ENCODE measurements at places on chromosomes 6 and 20. TPM values are rescaled to one million over a fixed set of nuclear protein-coding genes. Genes with fewer than 3 reads are reported as not detected.

GRCh38 chr20:5928836-5929715 lies 21.3 kb downstream of the TRMT6 start:
- DNase-seq, result no peak

- DNase-seq, result no peak
These were observed 72.1 kb downstream of the TXLNB start for GRCh38 chr6:139219746-139220145.

- no peak for DNase-seq
These were observed 87.7 kb downstream of the THEMIS start for GRCh38 chr6:127812985-127813698.

DNA sequence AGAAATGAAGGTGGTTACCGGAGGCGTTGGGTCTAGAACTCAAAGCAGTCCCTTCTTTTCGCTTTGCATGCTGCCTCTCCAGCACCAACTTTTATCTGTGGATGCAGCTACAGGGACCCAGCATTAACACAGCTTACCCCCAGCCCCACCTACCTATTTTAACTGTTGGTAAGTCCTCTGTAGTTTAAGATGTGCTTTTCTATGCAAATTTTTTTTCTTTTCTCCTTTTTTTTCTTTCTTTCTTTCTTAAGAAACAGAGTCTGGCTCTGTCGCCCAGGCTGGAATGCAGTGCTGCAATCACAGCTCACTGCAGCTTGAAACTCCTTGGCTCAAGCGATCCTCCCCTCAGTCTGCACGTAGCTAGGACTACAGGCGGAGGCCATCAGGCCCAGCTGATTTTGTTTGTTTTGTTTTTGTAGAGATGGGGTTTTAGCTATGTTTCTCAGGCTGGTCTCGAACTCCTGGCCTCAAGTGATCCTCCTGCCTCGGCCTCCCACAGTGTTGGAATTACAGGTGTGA lies 6.5 kb upstream of the USP45 start:
- DNase-seq, result no peak

DNA sequence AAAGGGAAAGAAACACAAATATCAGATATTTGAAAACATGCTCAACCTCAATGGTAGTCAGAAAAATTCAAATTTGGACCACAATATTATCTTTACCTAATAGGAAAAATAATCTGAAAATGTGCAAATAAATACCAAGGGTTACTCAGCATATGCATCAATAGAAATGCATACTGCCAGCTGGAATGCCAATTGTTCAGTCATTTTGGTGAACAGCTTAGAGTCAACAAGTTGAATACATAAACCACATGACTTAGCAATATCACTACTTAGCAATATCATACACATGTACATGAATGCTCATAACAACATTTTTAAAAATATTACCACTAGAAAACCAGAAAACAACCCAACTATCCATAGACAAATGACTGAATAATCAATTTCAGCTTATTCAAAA lies 212.7 kb downstream of the PTPRK start:
- no peak for DNase-seq

DNA sequence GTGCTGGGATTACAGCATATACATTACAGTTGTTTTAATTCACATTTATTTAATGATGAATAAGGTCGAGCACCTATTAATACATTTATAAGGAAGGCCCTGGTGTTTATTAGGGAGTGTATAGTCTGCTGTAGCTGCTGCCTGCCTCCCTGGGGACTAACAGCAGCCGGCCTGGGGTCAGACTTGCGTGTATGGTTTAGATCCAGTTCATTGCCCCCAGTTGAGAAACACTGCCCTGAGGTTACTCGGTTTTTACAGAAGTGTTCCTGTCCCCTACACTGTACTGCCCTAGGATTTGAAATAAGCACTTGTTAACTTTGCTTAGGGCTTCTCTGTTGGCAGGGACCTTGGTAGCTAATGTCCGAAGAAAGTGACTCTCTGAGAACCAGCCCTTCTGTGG lies 4.0 kb downstream of the TTPAL start:
- no peak for DNase-seq

GRCh38 chr20:56360133-56360907 lies 1.5 kb downstream of the FAM210B start:
- no peak for DNase-seq

DNA sequence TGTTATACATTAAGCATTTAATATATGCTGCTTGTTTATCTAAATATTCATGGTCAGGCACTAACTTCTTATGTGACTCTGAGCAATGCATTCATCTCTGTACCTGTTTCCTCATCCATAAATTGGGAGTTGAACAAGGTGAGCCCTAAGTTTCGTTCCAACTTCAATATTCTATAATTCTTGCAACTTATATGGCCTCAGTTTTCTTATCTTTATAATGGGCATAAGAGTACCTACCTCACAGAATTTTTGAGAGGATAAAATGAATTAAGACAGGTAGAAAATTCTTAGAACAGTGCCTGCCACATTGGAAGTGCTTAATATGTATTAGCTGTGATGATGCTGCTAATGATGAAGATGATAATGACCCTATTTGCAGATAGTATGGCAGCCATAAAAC lies 11.8 kb upstream of the HIVEP2 start:
- DNase-seq, result no peak

GRCh38 chr20:5608104-5608441 lies 142.1 kb upstream of the SHLD1 start:
- no peak for DNase-seq

DNA sequence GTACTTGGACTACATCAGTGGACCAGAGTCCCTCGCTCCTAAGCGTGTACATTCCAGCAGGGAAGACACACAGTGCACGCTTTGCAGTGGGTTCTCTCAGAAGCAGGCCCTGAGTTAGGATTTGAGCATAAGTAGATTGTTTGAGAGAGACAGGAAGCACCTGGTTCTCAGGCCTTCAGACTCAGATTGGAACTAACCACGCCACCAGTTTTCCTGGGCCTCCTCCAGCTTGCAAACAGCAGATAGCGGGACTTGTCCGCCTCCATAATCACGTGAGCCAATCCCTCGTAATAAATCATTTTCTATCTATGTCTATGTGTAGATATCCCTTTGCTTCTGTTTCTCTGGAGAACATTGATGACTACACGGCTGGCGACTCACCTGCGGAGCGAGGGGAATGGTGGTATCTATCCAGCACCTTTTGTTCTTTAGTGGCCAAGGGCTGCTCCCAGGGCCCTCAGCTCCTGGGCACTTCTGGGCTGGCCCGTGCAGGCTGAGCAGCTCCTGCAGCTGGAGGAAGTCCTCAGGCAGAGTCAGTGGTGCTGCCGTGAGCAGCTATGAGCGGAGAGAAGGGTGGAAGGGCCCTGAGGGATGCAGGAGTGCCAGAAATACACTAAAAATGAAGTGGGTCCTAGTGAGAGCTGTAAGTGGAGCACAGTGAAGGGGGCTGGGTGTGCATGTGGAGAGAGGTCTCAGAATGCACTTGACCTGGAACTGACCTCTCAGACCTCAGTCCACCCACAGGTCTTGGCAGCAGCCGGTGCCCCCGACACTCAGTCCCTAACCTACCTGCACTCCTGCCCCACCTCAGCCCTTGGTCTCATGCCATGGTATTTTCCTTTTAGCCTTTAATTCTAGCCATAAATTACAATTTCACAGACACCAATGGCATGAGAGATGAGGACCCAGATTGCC lies 76.9 kb downstream of the STK35 start:
- DNase-seq, result no peak

GRCh38 chr6:116200619-116201249 lies 53.1 kb downstream of the TSPYL4 start:
- DNase-seq, result no peak

DNA sequence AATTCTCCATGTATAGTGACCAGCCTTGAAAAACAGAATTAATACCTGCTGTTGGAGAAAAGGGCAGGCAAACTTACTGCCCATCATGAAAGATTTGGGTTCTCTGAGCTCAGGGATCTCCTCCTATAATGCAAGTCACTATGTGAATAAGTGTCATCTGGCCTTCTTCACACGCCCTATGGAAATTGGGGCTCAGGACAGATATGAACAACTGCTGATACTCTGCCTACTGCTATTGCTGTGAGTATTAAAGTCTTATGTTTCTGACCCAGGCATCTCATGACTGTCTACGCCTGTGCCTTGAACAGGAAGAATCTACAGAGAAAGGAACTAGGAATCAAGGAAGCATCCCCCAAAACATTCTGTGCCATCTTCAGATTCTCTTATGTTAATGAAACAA lies 226.1 kb downstream of the SOD2 start:
- DNase-seq, result no peak

- no peak for DNase-seq
These were observed 182.7 kb downstream of the PHACTR1 start for GRCh38 chr6:12899046-12899833.

DNA sequence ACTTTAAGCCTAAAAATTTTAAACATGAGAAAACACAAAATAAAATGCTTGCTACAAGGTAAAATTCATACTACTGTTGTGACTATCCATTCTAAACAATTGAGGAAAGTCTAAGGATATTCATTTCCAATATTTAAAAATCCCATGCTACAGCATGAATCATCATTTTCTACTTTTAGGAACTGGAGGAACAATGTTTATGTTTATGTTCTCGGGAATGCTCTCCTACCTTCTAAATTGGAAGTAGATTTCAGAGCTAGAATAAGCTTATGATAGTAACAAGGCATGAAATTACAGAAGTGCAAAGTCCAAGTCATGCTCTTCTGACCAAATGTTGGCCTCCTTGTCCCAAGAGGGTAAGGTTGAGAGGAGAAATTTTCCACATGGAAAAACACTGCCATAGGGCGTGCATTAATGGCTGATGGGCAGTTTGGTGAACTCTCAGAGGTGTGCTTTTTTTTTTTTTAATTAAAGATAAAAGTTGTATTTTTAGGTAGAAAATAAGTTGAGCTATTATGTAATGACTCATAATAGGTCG lies 6.0 kb upstream of the MYLK4 start:
- no peak for DNase-seq

- DNase-seq, result no peak
These were observed 65.2 kb downstream of the SSR1 start for GRCh38 chr6:7247828-7248227.

DNA sequence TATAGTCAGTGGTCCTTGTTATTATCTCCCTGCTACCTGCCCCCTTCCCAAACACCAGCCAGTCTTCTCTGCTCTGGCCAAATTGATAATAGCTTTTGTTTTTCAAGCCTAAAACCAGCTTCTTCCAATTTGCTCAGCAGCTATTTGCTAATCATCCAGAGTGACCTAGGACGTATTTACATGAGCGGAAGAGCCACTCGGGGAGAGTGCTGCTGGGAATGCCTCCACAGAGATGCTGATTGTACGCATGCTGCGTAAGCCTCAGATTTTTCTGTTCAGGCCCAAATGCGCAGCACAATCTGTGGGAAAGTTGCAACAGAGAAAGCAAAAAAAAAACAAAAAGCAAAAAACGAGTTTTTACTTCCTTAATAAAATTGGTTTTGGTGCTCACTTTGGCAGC lies 24.4 kb upstream of the ID1 start:
- DNase-seq, result no peak

- DNase-seq, result peak; percentile 94
These were observed 4.9 kb downstream of the VSTM2L start for GRCh38 chr20:37907677-37908401.

GRCh38 chr6:162251257-162251656 lies 476.3 kb downstream of the PRKN start:
- DNase-seq, result no peak

DNA sequence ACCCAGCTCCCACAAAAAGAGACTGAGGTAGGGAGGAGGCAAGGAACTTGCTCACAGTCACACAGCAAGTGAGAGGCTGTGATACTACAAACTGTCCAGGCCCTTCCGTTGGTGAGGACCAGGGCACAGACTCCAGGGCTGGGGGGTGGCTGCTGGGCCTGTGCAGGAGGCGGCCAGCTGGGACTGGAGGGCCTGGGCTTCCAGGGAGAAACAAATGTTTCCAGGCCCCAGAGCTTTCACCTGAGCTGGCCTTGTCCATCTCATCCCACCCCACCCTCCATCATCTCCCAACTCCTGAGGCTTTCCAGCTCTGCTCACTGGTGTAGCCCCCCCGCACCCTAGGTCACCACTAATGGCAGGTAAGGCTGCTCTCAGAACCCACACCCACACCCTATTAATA lies 86.0 kb downstream of the GRM4 start:
- no peak for DNase-seq

- DNase-seq, result no peak
These were observed 754.1 kb downstream of the QKI start for GRCh38 chr6:164168595-164168994.

DNA sequence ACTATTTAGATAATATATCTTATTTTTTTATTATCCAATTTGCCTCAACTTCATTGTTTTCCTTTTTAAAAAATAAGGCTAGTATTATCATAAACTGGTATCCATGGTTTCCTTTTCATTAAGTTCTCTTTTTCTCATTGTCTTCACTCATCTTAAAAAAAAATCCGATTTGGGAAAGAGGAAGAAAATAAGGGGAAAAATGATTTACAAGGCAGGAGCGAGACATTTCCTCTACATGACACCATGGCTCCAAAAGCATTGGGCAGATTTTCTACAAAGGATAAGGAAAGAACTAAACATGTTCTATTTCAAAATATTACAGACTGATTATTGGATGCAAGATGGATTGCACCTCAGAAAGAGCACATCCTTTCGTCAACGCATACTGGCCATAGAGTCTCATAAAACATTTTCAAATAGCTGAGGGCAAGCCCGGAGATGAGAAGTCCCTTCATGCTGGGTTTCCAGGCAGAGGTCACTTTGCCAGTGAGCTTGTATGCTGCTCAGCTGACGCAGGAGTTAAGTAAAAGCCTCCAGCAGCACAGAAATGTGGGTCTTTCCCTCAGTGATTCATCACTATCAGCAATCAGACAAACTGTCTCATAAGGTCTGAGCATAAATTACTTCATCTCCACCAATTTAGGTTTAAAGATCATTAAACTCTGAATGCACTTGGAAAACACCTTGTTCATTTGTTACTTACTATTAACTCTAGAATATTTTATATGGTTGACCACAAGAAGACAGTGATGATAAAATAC lies 129.0 kb upstream of the TNFAIP3 start:
- DNase-seq, result peak; percentile 74

ERMARD gene
- total RNA-seq, result 12.5 TPM

SLC12A5 gene
- 3.4 TPM for total RNA-seq

OTOR gene
- total RNA-seq, result not detected

BPIFB4 gene
- total RNA-seq, result not detected

MLN gene
- total RNA-seq, result not detected

OXT gene
- total RNA-seq, result not detected

KCNK17 gene
- total RNA-seq, result not detected

NINL gene
- 9.1 TPM for total RNA-seq

SLC35B3 gene
- total RNA-seq, result 18.7 TPM

CFAP206 gene
- total RNA-seq, result 0.43 TPM

OLIG3 gene
- total RNA-seq, result not detected

NRSN1 gene
- total RNA-seq, result not detected

HSPA12B gene
- not detected for total RNA-seq

HLA-DOA gene
- not detected for total RNA-seq

TMEM217 gene
- total RNA-seq, result 3.2 TPM

Measured in A172 (cell line).